ENCODE measurements at places on chromosomes 12 and 14.

GRCh38 chr14:81682134-81682533 is 148.5 kb upstream of the SEL1L start:
- DNase-seq: no peak

DNA sequence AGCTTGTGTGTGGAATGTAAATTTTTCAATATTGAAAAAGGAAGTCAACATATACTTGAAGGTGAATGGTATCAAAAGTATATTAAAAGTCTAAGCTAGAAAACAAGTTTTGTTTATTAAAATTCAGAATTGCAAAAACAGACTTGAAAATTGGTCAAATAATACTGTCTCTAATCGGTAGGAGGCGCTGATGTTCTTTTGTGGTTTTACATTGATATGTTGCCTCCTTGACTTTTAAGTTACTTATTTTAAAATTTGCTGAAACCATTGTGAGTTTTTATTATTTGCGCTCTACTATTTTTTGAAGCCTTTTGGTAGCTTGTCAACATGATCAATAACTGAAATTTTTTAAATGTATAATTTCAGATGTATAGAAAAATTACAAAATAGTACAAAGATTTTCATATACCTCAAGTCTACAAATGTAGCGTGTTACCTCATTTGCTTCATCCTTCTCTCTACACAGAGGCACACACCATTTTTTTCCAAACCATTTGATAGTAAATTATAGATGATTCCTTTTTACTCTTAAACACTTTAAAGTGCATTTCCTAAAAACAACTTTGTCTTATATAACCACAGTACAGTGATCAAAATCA is 6.9 kb downstream of the RTRAF start:
- peak; percentile 53 for DNase-seq

DNA sequence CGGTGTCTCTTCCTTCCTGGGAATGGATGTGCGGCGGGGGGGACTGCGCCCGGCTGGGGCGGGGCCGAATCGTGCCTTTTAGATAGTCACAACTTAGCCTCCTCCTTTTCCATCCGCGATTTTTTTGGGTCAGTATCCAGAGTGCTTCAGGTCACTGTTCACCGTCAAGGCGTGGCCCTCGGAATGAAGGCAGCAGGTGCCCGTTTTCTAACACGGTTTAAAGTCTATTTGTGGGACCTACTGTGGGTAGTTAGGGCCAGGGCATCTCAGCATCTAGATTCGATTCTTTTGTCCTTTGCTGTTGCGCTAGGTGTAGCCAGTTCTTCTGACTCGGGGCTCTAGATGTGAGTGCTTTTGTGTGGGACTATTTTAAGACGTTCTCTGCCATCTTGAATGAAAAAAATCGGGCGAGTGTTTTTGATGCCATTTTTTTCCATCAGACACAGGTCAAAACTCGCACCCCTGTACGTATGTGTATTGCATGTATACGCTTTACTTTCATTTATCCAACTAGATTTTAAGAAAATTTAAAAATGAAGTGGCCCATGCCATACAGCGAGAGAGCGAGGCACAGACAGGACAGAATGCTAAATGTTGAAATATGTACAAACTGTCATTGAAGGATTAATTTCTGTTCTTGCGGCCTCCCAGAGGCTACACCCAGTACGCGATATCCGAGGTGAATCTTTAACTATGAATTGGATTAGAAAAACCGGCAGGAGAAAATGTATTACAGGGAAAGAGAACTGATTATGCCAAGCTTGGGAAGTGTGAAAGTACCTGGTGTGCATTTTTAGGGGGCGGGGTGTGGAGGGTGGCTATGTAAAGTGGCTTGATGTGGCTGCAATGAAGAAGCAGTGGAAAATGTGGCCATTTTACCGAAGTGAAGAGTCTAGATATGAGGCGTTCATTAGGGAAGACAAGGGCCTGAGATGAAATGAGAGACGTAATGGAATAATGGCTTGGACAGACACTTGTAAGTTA is 835 bp downstream of the VEZT start:
- DNase-seq: peak; percentile 57

DNA sequence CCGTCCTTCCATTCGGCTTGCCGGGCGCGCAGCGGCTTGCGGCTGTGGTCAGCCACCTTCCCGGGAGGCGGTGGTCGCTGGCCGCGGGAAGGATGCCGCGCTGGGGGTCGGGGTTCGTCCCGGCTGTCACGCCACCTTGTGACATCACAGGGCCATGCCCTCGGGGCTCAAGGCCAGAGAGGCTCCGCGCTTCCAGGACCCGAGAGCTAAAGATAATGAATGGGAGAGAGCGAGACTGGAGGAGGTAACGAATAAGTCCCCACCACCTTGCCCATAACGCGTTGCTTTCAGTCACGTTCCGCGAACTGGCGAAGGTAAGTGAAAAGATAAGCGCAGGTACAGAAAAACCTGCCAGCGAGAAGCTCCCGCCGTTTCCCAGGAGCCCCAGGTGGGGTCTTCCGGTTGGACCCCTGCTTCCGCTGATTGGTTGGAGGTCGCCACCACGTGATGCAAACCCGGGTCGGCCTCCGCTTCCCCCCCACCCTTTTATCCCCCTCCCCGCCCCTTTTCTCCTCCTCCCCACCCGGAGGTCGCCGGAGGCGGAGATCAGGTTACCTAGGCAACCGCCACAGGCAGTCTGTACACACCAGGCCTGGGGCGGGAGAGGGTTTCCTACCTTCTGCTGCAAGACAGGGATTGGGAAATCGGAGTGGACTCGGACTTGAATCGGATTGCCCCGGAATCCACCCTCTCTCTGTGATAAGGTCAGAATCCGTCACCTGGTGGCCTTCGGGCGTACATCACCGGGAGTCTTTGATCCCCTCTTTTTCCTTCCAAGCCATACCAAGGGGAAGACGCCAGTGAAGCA is at the start of gene LRRC9:
LRRC9 (plus strand) TSS at position 575 of the 808 bp plus-strand sequence.
- DNase-seq: peak; percentile 10

All from activated CD4-positive, alpha-beta T cell treated with anti-CD3 and anti-CD28 coated beads, Interleukin-2, amount 10 ng/mL, durations not matched to agents 7 days and 5 days (primary cell).